Kidney (tissue), 22 donors: ENCODE measurements at places on chromosomes 1 and 21. TPM values are rescaled to one million over a fixed set of nuclear protein-coding genes. Genes with fewer than 3 reads are reported as not detected.

Gene ANGPTL3
- polyA plus RNA-seq = 19.2 TPM

- H3K27me3 ChIP-seq = no peaks in the 10 kb centered on the region
- no peak overlapping the region for H3K4me3 ChIP-seq
- peak; percentile 61 for DNase-seq
- H3K4me1 ChIP-seq = peaks cover 2% of the 10 kb centered on the region
- no peaks in the 10 kb centered on the region for H3K36me3 ChIP-seq
- H3K27ac ChIP-seq = no peak overlapping the region
These were observed 167.2 kb upstream of the HMCN1 start for GRCh38 chr1:185566995-185567394.

GRCh38 chr1:54367613-54368012 lies 38.6 kb downstream of the SSBP3 start:
- DNase-seq = no peak
- no peaks in the 10 kb centered on the region for H3K36me3 ChIP-seq
- H3K4me1 ChIP-seq = peaks cover 18% of the 10 kb centered on the region
- no peak overlapping the region for H3K4me3 ChIP-seq
- H3K27ac ChIP-seq = no peak overlapping the region
- H3K27me3 ChIP-seq = no peaks in the 10 kb centered on the region

GRCh38 chr1:16116625-16117024 lies 39.2 kb downstream of the EPHA2 start:
- H3K36me3 ChIP-seq = no peaks in the 10 kb centered on the region
- peaks cover 2% of the 10 kb centered on the region for H3K4me1 ChIP-seq
- no peak for DNase-seq
- H3K27ac ChIP-seq = no peak overlapping the region
- H3K27me3 ChIP-seq = no peaks in the 10 kb centered on the region
